Peyer's patch (tissue), 4 donors: ENCODE measurements at places on chromosomes 11 and 22.
A peak's percentile ranks its signal among the peaks of the same experiment; 100 is the strongest.

DNA sequence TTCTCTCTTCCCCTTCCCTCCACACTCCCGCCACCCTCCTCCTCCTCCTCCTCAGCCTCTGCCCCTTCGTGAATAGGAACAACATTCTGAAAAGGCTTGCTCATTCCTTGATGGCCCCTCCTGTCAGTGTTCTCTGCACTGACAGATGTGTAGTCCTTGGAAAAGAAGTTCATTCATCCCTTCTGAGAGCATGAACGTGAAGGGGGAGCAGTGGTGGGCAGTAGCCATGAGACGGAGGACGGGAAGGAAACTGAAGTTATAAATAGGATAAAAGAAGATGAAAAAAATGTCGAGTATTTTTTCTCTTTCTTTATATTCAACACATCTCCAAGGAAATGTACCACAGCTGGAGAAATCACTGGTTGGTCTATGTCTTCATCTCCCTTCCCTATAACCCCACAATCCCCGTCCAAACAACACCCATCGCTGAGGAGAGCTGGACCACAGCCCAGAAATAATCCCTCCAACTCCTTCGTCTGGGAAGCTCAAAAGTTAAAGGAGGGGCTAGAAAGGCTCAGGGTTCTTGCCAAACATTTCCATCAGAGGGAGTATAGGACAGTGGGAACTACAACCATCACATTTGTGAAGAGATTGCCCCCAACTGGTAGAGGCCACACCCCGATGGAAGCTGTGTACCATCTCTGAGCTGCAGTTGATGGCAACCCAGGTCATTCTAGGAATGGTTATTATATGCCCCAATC lies 33.5 kb downstream of the ETS1 start:
- DNase-seq, result no peak

GRCh38 chr11:59842316-59842715 lies 3.0 kb downstream of the CBLIF start:
- DNase-seq, result no peak

GRCh38 chr22:43843783-43844530 lies 18.4 kb downstream of the SULT4A1 start:
- no peak for DNase-seq

GRCh38 chr22:43789452-43789851 lies 22.7 kb downstream of the EFCAB6 start:
- no peak for DNase-seq

- no peak for DNase-seq
Measured at GRCh38 chr11:35624316-35624715, 6.1 kb downstream of the FJX1 start.

DNA sequence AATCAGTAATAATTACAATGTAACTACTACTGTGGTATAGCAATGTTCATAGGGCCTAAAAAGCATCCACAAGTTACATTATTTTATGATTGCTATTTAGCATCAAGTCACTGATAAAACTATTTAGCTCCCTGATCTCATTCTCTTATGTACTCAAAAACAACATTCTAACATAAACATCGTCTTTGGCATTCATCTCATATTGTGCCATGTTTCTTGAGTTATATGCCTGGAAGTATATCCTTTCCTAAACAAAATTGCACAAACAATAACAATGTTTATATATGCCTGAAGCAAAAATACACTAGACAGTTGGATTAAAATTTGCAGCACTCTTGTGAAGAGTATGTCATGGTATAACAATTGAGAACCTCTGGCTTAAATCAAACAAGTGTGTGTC lies 34.1 kb downstream of the HORMAD2 start:
- DNase-seq, result no peak

- no peak for DNase-seq
Measured at GRCh38 chr22:30015229-30015797, 65.0 kb upstream of the HORMAD2 start.

DNA sequence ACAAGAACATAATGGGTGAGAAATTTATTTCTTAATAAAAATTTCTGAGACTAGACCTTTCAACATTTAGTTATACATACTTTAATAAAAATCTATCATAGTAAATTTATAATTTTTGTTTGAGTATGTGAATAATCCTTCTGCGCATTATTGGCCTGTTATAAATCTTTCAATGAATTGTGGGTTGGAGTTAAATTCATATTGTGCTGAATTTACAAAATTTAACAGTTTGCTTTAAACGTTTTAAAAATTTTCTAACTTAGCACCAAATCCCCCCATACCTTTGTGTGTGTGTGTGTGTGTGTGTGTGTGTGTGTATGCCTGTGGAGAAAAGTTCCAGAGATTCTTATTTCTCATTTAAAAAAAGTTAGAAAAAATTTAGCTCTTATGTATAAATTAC lies 111.0 kb downstream of the TMEM135 start:
- DNase-seq, result no peak

DNA sequence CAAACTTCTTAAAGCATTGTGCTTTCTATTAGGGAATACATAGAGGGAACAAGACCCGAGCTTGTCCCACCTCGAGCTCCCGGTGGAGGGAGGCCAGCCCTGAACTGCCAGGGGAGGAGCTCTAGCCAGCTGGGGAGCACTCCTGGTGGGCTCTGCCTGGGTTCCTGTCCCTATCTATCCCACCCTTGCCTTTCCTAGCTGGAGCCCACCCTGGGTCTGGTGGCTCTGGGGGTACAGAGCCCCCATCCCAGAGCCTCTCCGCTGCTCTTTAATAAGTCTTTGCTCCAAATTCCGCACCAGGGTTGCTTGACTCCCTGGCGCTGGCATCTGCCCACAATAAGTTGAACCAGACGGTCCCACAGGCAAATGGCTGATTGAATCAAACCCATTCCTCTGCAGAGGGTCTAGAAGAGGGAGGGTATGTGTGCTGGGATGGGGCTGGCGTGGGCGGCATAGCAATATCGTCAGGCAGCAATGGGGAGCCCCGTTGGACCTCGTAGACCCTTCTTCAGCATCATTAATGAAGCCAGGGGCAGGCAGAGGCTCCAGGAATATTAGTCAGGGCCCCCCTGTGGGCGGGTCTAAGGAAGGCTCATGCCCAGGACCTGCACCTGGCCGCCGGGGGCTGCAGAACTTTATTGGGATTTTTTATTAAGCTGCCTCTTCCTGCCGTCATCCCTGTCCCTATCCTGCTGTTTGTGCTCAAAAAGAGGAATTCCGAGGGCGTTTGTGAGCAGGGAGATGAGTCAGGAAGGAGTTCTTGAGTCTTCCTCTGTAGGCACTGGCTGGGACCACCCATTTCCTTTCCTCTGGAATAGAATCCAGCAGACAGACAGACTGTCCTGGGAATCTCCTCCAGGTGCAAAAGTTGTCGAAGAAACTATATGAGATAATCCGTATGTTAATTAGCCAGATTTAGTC lies 38.5 kb upstream of the RIC3 start:
- no peak for DNase-seq

DNA sequence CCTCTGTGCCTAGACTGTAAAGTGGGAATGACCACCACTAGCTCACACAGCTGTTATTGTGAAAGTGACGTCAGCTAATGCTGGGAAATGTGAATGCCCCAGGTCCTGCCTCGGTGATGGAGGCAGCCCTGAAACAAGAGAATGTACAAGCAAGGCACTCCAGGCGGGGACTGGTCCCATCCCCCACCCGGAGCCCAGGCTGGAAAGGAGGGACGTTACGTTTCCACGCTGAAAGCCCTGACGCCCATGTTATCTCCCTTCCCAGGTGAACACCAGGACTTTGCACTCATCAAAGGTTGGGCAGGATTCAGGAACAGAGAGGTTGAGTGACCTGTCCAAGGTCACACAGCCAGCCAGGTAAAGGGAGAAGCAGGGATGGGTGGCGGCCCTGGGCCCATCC lies 784 bp downstream of the SULT4A1 start:
- DNase-seq, result peak; percentile 15
